ENCODE measurements at places on chromosomes 13 and 19.
A peak's percentile ranks its signal among the peaks of the same experiment; 100 is the strongest.

- peak; percentile 94 for DNase-seq
These were observed at the start of gene APBA3 for GRCh38 chr19:3761382-3762129. APBA3 (minus strand) TSS chr19:3761692; CDS start chr19:3760264, 1,428 bp downstream.

DNA sequence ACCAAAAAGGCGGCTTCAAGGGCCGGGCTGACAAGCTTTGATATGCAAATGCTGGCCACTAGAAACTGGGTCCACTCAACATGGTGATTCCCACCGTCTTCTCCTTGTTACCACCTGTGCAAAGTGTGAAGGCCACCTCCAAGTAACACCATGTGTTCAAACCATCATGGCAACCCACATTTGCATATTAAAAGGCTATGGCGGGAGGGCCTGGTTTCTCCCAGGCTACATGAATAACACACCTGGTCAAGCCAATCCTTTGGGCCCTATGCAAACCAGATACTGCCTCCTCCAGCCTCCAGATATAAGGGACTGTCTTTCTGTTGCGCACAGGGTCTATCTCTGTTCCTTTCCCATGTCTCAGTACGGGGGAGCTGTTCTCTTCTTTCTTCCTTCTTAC, 36.6 kb upstream of the ZSCAN5A start:
- DNase-seq, result no peak

DNA sequence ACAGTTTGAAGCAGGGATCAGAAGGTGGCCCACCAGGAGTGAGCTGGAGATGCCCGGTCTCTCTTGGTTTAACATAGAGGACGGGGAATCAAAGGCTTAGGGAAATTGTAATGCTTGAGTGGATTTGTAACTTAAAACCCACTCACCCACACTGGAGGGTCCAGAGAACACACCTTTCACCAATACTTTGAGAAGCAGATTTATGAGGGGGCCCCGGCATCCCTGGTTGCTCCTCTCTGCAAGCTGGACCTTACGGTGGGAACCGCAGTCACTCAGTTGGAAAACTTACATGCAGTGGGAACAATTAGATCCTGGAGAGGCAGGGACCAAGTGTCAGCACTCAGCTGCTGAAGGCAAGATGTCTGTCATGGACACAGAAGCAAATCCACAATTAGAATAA, 20.5 kb downstream of the PPP5C start:
- DNase-seq, result no peak

DNA sequence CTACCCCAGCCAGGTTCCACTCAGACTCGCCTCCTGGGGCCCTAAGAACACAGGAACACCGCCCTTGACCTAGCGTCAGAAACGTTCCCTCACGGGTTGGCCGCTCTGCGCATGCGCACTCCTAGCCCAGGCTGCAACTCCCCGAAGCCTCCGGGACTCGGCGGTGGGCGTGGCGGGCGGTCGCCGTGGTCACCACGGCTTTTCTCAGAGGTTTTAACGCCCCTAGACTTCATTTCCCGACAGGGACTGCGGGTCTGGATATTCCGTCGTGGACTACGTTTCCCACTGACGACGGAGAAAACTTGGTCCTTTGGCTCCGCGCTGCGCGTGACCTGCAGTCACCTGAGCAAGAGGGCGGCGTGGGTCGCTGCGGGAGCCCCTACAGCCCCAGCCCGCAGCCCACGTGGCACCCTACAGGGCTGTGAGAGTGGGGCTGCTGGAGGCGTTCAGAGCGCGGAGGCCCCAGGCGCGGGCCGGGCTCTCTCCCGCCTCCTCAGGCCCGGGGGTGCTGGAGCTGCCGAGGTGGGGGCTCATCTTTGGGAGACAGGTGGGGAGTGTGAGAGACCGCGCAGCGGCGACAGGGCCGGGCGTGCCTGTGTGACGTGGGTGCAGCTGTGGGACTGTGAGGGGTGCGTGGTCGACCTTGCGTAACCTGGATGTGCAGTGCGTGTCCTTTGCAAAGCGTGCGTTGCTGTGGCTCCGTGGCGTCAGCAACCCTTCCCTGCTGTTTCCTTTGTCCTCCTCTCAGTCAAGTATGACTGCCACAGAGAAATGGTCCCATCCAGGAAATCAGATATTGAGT, 38.0 kb upstream of the ZNF573 start:
- DNase-seq, result peak; percentile 64

- DNase-seq, result peak; percentile 78
These were observed 16.1 kb upstream of the USP29 start for GRCh38 chr19:57103573-57104277.

GRCh38 chr19:53034948-53035675, 9.4 kb upstream of the ERVV-2 start:
- no peak for DNase-seq

GRCh38 chr13:81199956-81200355, 859.0 kb upstream of the SPRY2 start:
- DNase-seq, result no peak

DNA sequence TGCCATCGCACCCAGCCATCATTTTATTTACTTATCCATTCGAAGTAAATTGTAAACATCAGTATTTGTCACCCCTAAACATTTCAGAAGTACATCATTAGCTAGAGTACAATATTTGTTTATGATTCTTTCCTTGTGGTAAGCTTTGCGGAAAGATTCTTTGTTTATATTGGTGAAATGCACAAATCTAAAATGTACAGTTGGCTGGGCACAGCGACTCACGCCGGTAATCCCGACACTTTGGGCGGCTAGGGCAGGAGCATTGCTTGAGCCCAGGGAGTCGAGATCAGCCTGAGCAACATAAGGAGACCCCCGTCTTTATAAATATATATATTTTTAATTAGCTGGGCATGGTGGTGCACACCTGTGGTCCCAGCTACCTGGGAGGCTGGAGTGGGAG, 10.1 kb downstream of the LGALS7B start:
- DNase-seq, result no peak

DNA sequence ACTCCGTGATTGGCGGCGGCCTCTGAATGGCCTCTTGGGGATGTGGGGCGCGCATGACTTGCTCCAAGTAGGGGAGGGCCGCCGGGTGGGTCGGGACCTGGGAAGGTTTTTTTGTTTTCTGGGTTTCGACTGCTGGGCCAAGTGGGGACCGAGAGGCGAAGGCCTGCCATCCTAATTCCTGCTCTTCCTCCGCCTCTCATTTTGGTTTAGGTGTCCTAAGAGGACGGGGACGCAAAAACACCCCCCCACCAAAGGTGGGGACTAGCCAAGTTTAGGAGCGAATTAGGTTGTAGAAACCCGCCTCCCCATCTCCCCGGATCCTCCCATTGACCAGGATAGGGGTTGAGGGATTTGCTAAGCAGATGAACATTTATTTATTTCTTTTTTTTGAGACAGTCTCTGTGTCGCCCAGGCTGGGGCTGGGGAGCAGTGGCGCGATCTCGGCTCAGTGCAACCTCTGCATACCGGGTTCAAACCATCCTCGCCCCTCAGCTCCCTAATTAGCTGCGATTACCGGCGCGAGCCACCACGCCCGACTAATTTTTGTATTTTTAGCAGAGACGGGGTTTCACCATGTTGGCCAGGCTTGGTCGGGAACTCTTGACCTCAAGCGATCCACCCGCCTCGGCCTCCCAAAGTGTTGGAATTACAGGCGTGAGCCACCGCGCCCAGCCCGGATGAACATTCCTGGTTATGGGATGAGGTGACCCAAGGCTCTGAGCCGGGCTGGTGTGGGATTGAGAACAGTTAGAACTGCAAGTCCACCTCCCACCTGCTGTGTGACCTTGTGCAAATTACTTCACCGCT, 838 bp downstream of the PPP2R1A start:
- DNase-seq, result peak; percentile 39

DNA sequence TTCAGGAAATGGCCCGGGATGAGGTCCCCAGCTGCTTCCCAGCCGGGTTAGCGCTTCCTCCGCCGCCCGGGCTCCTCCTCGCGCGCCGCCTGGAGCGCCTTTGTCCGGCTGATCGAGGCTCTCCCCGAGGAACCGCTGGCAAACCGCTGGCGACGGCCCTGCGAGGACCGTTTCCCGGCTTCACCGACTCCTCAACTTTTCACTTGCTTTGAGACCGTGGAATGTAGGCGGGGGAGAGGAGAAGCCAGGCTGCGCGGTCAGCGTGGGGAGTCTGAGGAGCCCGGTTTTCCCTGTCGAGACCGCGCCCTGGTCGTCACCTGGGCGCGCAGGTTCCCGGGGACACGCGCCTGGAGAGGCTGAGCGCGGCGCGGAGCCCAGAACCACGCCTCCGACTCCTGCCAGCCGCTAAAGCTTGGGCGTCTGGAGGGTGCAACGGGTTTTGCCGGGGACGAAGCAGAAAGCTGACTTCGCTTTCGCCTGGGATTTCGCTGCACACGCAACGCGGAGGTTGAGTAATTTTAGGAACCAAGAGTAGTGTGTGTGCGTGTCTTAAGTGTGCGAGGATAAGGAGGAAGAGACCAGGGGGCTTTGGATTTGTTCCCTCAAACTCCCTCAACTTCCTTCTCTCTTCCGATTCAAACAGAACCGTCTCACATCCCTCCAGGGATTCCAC, 7.3 kb upstream of the DGKH start:
- DNase-seq, result peak; percentile 60

GRCh38 chr19:15107061-15108010, at the start of gene SYDE1:
SYDE1 (plus strand) TSS chr19:15107401; CDS start chr19:15107434, 33 bp downstream.
- DNase-seq, result peak; percentile 88

- DNase-seq, result no peak
These were observed 175.7 kb downstream of the LMO7 start for GRCh38 chr13:75811841-75812240.

DNA sequence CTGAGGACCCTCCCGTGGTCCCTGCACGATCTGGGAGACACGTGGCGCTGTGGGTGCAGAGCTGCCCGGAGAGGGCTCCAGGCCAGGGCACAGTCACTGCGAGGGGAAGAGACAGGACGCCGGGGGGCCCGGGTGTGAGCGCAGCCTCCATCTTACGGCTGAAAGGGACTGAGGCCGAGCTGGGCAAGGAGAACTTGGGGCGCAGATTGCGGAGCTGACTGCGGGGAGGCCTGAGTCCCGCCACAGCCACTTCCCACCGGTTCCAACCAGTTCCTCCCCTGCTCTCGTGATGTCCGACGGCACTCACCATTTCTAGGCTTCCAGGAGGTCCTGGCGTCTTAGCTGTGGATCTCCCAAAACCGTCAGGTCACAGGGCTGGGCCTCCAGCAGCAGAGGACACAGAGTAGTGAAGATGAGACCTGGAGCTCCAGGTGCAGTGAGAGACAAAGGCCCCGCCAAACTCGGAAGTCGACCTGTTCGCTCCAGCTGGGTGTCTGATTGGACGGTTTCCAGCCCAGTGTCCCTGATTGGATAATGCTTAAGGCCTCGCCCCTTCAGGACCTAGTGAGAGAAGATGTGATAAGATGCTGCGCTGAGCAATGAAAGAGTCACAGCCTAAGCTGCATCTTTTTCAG, 4.8 kb upstream of the ZNF253 start:
- no peak for DNase-seq

DNA sequence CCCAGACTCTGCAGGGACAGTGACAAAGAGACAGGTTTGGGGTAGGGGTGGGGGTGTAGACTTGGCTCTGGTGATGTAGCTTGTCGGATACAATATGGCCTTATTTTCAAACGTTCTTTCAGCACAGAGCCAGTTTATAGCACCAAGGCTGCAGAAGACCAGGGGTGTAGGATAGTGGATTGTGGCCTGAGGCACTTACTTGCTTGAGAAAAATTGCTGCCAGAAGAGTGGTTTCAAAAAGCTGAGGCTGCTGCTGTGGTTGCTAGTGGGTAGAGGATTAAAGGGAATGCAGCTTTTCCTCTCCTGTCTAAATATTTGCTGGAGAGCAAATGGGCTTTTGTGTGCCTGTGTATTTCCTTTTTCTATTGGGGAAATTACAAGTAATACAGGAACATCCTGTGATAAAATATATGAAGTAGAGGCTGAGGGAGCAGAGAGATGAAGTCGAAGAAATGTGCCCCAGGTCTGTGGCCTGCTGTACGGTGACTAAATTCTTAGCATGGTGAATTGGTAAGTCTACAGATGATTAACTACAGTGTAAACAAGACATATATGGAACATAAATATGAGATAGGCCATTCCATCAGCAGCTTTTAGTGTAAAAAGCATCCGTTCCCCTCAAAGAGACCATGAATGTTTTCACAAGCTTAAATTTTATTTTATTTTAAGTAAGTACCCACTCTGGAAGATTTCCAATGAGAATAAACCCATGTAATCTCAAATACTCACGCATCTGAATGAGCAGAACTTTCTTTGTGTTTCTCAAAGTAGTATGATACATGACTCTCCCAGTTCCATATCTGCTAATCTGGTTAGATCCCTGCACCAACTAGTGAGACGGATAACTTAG, 112.9 kb downstream of the LRCH1 start:
- DNase-seq, result no peak

DNA sequence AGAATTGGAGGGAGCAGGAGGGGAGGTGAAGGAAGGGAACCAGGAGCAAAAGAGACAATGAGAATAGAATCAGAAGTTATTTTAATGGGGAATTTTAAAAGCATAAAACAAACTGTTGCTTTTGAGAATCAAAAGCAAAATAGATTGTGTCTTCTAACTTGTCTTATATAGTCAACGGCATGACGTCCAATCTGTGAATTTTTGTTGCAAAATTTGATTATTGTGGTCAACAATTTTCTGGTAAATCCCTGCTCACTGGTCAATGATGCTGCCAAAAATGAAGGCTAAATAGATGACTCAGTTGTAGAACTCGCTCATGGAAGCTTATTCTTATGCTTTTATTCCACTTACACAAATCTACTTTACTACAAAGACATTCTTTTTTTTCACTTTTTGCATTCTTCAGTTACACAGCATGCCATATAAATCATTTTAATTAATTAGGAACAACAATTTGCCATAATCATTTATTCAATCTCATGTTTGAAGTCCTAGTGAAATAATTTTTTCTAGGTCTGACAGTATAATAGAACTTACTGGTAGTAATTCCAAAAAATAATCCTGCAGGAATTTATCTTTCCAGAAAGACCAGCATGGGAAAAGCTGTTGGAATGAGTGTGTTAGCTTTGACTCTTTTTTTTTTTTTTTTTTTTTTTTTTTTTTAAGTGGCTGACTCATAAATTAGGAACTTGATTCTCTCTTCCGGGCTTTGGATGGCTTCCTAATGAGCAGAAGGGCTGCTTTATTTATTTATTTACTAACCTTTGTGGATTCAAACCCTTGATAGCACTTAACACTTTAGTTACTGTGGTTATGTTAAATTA, 256.9 kb downstream of the SPRY2 start:
- peak; percentile 49 for DNase-seq

DNA sequence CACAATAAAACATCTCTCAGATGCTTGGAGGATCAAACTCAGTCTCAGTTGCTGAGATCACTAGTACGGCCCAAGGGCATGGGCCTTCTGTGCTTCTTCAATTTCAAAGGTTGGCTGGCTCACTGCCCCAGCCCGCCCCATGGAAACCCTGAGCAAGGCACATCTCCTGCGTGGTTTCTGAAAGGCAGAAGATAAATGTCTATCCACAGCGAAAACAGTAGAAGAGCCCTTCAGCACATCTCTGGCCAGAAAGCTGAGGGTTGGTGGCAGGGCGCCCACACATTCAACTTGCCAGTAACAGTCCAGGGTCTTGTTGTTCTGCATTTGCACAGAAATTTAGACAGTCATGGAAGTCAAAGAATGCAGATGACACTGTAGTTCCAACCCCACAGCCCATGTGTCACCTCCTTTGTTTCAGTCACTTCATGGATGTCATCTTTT, 24.0 kb upstream of the KATNAL1 start:
- DNase-seq, result no peak

DNA sequence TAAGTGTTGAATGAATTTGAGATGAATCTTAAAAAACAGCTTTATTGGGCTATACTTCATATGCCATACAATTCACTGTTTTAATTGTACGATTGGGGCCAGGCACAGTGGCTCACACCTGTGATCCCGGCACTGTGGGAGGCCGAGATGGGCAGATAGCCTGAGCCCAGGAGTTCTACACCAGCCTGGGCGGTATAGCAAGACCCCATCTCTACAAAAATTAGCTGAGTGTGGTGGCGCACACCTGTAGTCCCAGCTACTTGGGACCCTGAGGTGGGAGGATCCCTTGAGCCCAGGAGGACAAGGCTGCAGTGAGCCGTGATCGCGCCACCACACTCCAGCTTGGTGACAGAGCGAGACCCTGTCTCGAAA, 10.3 kb downstream of the ARID3A start:
- no peak for DNase-seq

Data from hepatic stellate cell (primary cell).